ENCODE measurements at places on chromosomes 16 and 17. TPM values are rescaled to one million over a fixed set of nuclear protein-coding genes. Genes with fewer than 3 reads are reported as not detected.

Gene RAB37
- total RNA-seq: 2.9 TPM

Gene HOXB9
- not detected for total RNA-seq

Gene TBC1D3K
- not detected for total RNA-seq

Gene KCNJ18
- not detected for total RNA-seq

Gene SDR42E1
- 0.06 TPM for total RNA-seq

Gene PABPN1L
- not detected for total RNA-seq

Gene MT2A
- 66.4 TPM for total RNA-seq

Gene FNDC8
- not detected for total RNA-seq

Gene DOC2A
- not detected for total RNA-seq

Gene SLC6A4
- 0.10 TPM for total RNA-seq

Gene MLLT6
- total RNA-seq: 69.5 TPM

Gene TUBG2
- 16.7 TPM for total RNA-seq

Gene TMEM94
- total RNA-seq: 91.2 TPM

Gene FADS6
- not detected for total RNA-seq

Gene GJC1
- 25.1 TPM for total RNA-seq

Gene KRT15
- not detected for total RNA-seq

Gene PRM3
- not detected for total RNA-seq

Gene CA10
- total RNA-seq: not detected

Gene PIK3R5
- total RNA-seq: 2.9 TPM
